Kidney (tissue), 22 donors: ENCODE measurements at places on chromosomes 5 and 9. TPM values are rescaled to one million over a fixed set of nuclear protein-coding genes. Genes with fewer than 3 reads are reported as not detected.

DNA sequence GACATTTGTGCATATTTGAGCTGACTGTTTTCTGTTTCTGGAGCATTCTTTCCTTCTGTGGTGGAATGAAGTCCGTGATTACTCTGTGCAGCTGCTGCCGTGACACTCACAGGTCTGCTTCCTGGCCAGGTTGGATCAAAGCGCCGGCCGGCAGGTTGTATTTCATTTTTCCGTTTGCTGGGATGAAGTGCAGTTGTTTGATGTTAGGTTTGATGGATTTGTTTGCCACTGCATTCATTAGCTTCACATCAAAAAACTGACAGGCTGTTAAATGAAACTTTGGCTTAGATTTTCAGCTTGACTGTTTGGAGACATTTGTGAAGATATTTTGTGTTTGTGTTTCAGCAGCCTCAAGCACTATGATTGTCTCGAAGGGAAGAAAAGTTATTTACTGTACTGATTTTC lies 140.1 kb downstream of the KDM4C start:
- DNase-seq, result peak; percentile 74

OLFML2A gene
- total RNA-seq, result 12.2 TPM

DNA sequence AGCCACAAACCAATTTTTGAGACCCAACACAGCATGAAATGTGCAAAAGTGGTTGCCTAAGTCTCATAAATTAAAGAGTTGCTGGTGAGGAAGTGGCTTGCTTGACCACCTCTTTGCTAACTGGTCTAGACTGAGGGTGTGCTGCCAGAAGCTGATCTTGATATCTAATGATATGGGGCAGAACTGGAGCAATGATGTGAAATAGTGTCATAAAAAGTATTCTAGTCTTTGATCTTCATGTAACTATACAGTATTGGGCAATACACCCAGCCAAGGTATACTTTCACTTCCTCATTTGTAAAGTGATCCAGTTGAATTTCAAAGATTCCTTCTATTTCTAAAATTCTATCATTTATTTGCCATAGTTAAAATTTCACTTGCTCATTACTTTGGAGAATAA lies 5.9 kb upstream of the YTHDC2 start:
- no peak for DNase-seq

GRCh38 chr5:8844206-8844605 lies 701.7 kb downstream of the SEMA5A start:
- DNase-seq, result no peak
